Kasumi-1 (cell line): ENCODE measurements at places on chromosomes 7 and 10.

- no peak for DNase-seq
Measured at GRCh38 chr7:47591655-47592572, 10.0 kb upstream of the TNS3 start.

- no peak for DNase-seq
Measured at GRCh38 chr7:54544527-54545240, 2.5 kb downstream of the VSTM2A start.

GRCh38 chr10:125953778-125954385 is 57.5 kb downstream of the FANK1 start:
- DNase-seq, result no peak

DNA sequence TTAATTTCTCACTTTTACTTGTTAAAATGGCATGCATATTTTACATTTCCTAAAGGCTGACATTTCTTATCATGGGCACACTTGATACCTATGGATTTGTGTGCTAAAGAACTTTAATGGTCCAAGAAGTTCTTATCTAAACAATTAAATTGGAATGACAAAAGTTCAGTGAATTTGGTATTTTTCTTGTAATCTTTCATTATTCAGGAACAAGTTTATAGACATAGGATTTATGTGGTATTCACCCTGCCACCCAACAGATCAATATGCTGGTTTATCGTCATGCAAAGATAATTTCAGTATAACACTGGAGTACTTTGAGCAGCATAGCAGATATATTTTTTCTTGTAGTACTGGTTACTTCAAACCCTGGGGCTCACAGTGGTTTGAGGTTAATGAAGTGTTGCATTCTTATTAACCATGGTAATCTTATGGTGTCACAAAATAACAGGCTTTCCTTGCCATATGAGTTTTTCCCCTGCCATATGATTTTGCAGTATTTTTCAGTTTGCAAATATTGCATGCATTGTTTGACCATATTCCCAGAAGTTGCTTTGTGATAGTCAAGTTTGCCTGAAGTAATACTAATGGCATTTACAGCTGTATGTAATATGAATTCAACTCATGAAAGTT is 148.8 kb downstream of the PPP1R9A start:
- no peak for DNase-seq

DNA sequence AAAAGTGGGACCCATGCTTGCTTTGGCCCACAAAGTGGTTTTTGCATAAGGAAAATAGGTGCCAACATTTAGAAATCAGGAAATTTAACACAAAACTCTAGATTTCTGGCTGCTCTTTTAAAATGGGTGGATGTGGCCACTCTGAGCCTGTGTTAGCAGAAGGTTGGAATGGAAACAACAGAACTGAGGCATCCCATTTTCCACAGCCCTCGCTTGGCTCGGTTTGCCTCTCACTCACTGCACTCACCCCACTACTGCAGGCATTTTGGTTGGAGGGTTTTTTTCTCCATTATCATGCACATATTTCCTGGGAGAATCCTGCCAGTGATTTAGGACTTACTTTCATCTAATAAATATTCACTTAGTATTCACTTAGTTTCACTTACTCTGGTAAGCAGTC is 178.9 kb downstream of the BICC1 start:
- DNase-seq, result no peak
